Amniotic stem cell (primary cell): ENCODE measurements at places on chromosomes 4 and X.

GRCh38 chrX:151973851-151974335, 583 bp downstream of the GABRE start:
- DNase-seq = no peak

DNA sequence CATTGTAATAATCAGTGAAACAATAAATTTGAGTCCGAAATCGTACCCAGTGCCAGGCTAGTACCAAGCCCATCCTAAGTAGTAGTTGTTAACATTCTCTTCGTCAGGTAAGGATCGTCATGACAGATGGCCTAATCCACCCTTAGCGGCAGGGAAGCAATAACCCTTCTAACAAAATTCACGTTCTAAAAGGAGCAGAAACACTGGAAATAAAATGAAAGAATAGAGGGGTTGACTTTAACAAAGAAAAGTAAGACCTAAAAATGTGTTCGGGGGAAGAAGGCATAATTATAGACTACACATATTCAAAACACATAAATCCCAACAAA, 142.7 kb downstream of the CPEB2 start:
- no peak for DNase-seq

- no peak for DNase-seq
These were observed 214.2 kb downstream of the CLCN4 start for GRCh38 chrX:10370976-10371375.

GRCh38 chrX:16347968-16348670, 180.8 kb downstream of the MAGEB17 start:
- DNase-seq = no peak

GRCh38 chr4:151979819-151980218, 219.0 kb upstream of the GATB start:
- no peak for DNase-seq

DNA sequence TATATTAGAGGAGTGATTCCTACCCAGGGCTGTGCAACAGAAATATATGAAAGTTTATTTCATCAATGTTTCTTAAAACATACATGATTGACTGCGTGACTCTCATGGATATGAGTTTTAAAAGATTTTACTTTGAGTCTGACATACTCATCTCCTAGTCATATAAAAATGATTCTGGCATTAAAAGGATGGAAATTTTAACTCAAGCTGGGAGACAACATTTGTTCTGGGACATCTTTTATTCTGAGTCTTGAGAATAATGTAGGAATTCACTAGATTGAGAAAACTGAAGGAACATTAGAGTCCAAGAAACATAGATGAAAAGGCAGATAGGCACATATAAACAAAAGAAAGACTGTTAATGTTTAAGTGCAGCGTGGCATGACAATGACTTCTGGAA, 649.6 kb downstream of the SPRY1 start:
- no peak for DNase-seq

DNA sequence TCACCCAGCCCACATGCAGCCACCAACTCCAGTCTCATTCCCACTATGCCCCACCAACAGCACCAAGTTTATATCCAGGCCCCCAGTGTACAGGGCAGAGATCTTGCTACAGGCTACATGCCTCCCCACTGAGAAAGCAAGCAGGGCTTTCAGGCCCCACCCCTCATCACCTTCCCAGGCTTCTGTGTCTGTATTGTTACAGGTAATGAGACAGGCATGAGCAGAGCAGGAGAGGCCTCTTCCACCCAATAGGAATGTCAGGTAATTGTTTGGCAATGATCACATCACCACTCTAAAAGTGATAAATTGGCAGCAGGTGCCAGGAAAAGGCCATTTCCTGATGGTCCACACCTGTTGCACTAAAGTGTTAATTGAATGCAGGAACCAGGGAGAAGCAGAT, 102.5 kb downstream of the ZNF518B start:
- no peak for DNase-seq

GRCh38 chrX:13892856-13893255, 76.0 kb upstream of the GPM6B start:
- DNase-seq = no peak

DNA sequence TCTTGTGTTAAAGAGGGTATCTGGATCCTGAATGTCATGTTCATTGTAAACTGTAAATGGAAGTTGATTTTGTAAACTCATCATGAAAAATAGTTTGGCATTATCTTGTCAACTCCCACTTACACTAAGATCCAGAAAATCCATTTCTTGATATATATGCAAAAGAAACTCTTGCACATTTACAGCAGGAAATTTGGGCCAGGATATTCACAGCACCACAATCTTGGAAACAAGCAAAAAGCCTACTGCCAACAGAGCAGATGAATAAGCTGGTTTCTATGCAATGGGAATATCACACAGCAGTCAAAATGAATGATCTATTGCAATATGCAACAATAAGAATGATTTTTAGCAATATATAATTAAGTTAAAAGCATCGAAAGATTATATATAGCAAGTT, 8.6 kb downstream of the GABRA4 start:
- DNase-seq = no peak

DNA sequence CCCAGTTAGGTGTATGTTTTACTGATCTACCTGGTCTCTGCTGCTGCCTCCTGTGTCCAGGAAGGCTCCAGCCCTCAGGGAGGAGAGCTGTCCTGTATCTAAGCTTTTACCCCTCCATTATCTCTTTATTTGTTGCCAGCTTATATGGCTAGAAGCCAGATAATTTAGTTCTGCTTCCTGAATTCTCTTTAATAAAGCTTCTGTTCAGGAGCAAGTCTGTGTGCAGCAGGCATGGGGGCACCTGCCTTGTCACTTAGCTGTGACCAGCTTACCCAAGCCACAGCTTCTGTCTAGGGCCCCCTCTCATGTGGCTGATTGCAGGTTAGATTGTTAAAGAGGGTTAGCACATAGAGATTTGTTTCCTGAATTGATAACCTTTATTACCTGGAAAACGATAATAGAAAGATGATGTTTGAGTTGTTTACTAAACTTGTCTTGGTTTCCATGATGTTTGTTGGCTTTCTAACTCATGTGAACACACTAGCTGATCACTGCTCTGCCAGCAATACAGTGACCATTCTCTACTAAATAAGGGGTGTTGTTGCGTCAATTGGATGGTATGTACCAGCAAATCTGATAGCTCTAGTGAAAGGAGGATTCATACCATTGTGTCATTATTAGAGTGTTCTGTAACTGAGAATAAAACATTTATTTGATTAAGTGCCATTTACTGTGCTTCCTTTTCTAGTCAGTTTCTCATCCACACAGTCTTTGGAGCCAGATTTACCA, 189.8 kb upstream of the ANK2 start:
- DNase-seq = no peak

DNA sequence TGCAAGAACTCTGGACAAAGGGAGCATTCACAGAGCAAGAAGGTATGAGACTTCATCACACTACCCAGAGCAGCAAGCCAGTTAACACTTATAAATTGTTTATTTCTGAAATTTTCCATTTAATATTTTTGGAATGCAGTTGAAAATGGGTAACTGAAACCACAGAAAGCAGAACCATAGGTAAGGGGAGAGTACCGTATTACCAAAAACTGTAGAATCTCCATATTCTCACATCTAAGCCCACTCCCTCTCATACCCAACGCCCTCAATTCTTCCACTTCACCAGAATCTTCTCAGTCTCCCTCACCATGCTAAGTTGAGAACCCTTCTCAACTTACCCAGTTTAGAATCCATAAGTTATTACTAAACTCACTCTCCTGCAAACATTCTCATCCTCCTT, 277.8 kb downstream of the SPOCK3 start:
- DNase-seq = no peak
